Posterior vena cava (tissue), 2 donors: ENCODE measurements at places on chromosomes 12 and 14.

GRCh38 chr14:20489093-20489994, 16.0 kb upstream of the RNASE10 start:
- no peak for DNase-seq

- no peak for DNase-seq
Measured at GRCh38 chr12:110062241-110062640, 13.9 kb upstream of the C12orf76 start.

GRCh38 chr12:124916374-124917134, 2.1 kb upstream of the UBC start:
- DNase-seq, result peak; percentile 90

GRCh38 chr12:57759360-57759980, 4.6 kb downstream of the MARCHF9 start:
- DNase-seq, result no peak

DNA sequence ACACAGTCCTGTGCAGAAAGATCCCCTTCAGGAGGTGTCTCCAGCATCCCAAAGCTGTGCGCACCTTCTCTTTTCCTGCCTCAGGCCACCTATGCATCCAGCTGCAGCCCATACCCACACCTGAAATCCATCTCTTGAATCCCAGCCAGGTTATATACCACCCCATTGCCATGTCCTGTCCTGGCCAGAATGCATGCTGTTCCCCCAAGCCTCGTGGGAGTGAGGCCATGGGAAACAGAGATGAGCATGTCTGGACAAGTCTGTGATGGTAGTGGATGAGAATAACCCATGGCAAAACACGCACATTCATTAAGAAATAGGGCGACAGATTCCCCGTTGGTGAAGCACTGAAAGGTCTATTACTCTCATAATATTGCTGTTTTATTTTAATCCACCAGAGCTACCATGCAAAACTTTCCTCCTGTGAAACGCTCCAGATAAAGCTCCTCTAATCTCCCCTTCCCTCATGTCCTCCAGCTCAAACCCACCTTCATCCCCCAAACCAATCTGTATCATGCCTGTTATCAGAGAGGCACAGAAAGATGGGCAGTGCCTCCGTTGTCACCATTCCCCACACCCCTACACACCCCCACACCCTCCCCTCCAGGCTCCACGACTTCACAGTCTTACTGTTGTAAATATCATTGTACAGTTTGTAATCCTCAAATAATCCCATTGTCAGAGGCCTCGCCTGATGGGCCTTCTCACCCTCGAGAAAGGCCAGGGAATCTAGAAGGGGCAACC, 97.5 kb upstream of the FKBP4 start:
- DNase-seq, result no peak

GRCh38 chr12:25994901-25995625, 36.6 kb downstream of the RASSF8 start:
- DNase-seq, result no peak

DNA sequence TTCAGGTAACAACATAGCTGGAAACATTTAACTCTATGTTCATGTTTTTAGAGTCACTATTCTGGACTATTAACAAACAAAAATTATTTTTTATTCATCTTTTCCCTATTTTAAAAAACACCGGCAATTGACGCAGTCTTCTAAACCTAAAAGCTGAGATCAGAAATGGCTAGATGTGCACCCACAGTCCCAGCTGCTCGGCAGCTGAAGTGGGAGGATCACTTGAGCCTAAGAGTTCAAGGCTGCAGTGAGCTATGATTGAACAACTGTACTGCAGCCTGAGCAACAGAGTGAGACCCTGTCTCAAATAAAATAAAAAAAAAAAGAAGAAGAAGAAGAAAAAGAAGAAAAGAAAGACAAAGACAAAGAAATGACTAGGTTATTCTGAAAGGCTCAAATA, 64.5 kb downstream of the PAX9 start:
- DNase-seq, result no peak

GRCh38 chr12:40947797-40948196, 240.3 kb upstream of the PDZRN4 start:
- no peak for DNase-seq

DNA sequence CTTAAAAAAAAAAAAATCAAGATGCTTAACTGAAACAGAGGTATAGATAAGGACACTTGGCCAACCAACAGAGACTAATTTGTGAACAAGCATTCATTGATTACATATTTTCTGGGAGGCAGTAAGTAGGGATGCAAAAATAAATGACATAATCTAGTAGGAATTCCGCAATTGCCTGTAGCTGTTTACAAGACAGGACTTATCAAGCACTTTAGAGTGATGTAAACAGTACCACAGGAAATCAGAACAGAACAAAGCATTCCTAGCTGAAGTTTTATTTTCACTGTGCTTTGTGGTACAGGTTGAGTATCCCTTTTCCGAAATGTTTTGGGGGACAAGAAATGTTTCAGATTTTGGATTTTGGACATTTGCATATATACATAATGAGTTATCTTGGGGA, 68.2 kb upstream of the FGD4 start:
- DNase-seq, result no peak

DNA sequence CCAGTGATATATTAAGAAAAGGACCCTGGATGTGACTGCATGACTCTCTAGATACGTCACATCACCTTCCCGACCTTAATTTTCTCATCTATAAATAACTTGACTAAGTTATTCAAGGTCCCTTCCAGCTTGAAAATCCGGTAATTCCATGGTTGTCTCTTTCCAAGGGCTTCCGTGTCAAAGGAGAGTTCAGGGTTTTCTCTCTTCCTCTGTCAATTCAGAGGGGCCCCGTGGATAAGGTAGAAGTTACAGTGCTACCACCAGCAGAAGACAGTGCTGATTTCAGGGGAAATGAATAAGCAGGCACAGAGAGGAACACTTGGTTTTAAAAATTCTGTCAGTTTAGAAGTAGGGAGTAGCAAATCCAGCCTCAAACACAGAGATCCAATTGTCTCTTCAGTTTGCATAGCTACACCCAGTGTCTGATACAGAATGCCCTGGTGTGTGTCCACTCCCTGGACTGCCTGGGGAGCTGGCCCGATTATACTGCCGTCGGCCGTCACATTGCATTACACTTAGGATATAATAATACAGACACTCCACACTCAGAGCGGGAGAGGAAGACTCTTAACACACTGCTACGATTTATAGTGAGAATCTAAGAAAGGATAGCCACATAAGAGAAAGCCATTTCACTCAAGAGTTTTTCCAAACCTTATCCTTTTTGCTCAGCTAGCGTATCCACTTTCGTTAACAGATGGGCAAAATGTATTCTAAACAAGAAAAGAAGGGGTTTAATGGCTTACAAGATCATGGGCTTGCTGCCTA, 54.7 kb upstream of the GTF2A1 start:
- no peak for DNase-seq

GRCh38 chr12:103114296-103115055, 157.0 kb downstream of the ASCL1 start:
- DNase-seq, result no peak

DNA sequence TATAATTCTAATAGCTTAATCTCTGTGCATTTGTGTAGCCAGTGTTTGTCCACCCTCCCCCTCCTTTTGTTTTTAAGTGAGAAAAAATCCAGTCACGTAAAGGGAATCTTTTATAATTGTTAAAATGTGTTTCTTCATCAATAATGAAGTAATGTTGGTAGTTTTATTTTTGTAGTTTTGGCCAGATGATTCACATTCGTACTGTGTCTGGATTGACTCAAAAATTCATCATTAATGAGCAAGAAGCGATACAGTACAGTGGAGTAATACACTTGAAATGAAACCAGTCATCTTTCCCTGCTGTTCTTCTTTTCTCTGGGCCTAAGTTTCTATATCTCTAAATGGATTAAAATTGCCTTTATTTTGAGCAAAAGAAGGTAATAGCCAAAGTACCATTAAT, 86.5 kb downstream of the SRGAP1 start:
- no peak for DNase-seq

- no peak for DNase-seq
Measured at GRCh38 chr12:27733052-27733656, 22.5 kb downstream of the MRPS35 start.

DNA sequence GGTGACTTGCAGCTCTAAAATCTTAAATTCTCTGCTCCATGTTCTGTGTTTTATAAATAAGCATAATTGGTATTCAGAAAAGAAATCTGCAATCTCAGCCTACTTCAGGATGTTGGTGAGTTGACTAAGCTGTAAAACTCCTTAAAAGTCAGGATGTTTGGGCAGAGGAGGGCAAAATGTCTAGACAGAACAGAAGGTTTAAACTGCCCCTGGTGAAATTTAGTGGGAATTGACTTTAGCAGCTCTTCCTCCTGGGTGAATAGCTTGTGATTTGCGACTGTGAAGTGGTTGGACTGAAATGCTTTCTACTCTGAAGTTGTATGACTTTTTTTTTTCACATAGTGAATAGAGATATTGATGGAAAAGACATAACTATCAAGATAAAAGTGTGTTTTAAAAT, 85.8 kb downstream of the CAND1 start:
- DNase-seq, result no peak

- no peak for DNase-seq
Measured at GRCh38 chr12:82838131-82838551, 151.4 kb downstream of the TMTC2 start.

- DNase-seq, result no peak
Measured at GRCh38 chr14:22289570-22289969, 299.5 kb downstream of the DAD1 start.

DNA sequence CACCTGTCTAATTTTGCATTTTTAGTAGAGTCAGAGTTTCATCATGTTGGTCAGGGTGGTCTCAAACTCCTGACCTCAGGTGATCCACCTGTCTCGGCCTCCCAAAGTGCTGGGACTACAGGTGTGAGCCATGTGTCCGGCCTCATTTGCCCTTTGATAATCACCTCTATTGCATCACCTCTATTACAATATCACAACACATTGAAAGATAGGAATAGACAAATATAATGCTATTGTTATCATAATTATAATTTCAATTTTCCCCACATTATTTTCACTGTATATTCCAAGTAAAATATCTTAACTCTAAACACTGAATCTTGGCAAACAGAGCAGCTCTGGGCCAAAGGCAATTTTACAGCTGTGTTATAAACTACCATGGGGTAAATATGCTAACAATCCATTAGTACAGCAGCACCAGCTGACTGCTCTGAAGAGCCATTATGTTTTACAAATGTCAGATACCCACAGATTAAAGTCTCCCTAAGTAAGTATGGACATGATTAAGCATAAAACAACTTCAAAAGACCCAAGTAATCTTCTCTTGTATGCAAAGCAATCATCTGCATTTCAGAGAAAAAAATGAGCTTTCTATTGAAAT, 173.2 kb downstream of the MED13L start:
- DNase-seq, result no peak
